ENCODE measurements at places on chromosomes 4 and X.

- DNase-seq = no peak
Measured at GRCh38 chr4:154738426-154738825, 5.4 kb upstream of the LRAT start.

DNA sequence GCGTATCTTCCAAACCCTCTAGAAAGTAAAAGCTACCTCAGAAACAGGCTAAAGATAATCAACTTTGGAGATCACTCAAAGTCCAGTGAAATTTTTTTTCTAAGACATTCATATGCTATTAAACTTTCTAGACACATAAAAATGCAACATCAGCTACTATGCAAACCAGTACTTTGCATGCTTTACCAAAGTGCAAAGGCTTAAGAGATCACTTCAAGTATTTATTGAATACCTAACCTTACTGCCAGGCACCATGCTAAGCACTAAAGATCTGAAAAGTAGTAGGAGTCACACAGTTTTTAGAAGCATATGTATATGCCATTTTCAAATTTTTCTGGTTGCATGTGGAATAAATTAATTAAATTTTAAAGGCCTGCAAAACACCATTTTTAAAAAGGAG is 115.8 kb downstream of the THOC2 start:
- DNase-seq = no peak

DNA sequence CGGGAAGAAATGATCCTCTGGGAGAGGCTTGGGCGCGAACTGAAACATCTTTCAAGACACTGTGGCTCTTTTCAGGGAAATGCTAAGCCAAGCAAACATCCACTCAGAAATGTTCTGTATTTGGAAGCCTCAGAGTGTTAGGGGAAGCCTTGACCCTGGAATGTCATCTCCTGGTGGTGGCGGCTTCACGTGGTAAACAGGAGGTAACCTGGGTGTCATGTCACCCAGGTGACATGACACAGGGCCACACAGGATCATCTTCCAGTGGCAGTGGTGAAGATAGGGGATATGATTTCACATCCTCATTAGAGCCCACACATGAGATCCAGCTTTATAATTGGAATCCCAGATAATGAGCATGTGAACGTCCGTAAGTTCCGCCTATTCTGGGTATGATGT is 140.0 kb downstream of the TBL1X start:
- DNase-seq = no peak

DNA sequence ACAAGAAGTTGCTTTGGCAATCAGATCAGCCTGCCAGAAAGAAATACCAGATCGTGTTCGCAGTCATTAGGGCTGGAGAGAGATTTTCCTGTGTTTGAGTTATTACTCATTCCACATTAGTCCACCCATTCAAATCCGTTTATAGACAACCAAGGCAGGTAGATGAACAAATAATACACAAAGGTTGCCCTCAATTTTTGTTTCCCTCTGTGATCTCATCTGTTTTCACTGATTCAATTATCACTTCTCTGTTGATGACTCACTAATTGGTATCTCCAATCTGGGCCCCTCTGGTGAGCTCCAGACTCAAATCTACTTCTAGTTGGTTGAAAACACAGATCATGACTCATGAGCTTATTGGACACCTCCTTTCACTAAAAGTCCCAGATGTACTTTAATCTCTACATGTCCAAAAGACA is 54.5 kb downstream of the CHM start:
- no peak for DNase-seq

DNA sequence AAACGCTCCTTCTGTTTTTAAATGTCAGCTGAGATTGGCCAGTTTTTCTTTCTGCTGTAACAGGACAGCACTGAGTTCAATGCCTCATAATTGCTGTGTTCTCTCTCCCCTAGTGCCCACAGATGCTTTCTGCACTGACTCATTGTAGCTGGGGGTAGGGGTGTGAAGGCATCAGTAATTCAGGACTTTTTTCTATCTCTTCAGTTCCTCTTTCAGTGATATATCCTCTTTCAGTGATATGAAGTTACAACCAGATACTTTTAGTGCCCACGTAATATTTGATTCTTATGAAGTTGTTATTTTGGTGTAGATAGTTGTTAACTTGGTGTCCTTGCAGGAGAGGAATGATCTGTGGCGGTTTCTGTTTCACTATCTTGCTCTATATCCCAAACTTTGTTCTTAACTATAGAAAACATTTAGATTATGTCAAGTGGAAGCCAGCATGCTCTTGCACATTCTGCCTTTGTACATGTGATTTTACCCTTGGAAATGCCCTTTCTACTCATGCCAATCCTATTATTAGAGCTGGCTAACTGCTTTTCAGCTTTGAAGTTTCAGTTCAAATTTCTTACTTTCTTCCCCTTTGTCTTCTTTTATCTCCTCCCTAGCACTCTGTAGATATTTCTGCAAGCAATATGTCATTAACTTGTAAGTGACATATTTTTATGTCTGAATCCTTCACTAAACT is 1258.4 kb downstream of the FAM133A start:
- no peak for DNase-seq

- no peak for DNase-seq
Measured at GRCh38 chrX:110588164-110588563, 207.5 kb downstream of the CHRDL1 start.

GRCh38 chrX:14352511-14352910 is 176.8 kb upstream of the GLRA2 start:
- DNase-seq = no peak

GRCh38 chrX:1119275-1119674 is 93.2 kb downstream of the CRLF2 start:
- no peak for DNase-seq

DNA sequence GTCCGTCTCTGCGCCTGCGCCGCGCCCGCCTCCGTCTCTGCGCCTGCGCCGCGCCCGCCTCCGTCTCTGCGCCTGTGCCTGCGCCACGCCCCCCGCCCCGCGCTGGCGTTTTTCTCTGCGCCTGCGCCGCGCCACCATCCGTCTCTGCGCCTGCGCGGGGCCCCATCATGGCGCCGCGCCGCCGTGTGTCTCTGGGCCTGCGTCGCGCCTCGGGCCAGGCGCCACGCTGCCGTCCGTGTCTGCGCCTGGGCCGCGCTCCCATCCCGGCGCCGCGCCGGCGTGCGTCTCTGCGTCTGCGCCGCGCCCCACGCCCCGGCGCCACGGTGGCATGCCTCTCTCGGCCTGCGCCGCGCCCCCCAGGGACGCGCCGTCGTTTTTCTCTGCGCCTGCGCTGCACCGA is 51.8 kb upstream of the DUX4 start:
- DNase-seq = no peak

Measured in stimulated activated naive B cell treated with anti-CD40 and anti-IgM and Interleukin-4, amounts not matched to agents 10 μg/mL and 1 μg/mL and 100 μg/mL, for 72 hours (primary cell).